IMR-90 (cell line): ENCODE measurements at places on chromosomes 6 and 20.
A peak's percentile ranks its signal among the peaks of the same experiment; 100 is the strongest.

- DNase-seq = no peak
Observed at GRCh38 chr6:105375797-105376196, 27.1 kb downstream of the PREP start.

GRCh38 chr6:3911614-3912336 is 62.6 kb downstream of the FAM50B start:
- DNase-seq = peak; percentile 92

- DNase-seq = peak; percentile 10
Observed at GRCh38 chr6:52284131-52284459, 447 bp downstream of the MCM3 start.

DNA sequence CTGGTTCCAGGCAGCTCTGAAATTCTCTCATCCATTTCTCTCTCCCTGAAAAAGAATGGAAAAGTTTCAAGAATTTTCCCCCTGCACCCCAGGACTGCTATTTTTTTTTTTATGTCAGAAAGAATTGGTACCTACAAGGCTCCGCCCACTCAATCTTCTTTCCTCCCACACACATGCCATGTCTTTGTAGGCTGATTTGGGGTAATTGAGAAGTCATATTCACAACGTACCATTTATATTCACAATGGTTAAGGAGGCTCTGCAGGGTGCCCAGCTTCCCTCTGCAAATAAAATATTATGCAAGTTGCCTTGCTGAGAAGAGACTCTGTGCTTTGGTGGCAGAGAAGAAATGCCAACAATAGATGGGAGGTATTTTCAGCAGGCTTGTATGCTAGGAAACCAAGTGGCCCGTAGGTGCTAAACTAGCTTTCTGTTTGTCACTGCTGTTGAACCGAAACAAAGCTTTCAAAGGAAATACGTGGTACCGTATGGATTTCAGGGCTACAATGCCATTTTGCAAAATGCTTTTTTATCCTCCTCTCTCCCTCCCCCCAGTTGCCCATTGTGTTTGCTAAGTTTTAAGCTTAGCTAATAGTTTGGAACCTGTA is 150.0 kb downstream of the PHACTR1 start:
- no peak for DNase-seq

- DNase-seq = peak; percentile 49
Observed at GRCh38 chr6:148700741-148701311, 46.0 kb upstream of the UST start.

- peak; percentile 14 for DNase-seq
Observed at GRCh38 chr20:49893242-49894072, 21.9 kb downstream of the SPATA2 start.

GRCh38 chr20:34637245-34638038 is 39.5 kb downstream of the PIGU start:
- peak; percentile 80 for DNase-seq

GRCh38 chr6:90286884-90287488 is 9.7 kb downstream of the BACH2 start:
- peak; percentile 20 for DNase-seq

- DNase-seq = no peak
Observed at GRCh38 chr6:112266331-112266730, 12.0 kb upstream of the LAMA4 start.

DNA sequence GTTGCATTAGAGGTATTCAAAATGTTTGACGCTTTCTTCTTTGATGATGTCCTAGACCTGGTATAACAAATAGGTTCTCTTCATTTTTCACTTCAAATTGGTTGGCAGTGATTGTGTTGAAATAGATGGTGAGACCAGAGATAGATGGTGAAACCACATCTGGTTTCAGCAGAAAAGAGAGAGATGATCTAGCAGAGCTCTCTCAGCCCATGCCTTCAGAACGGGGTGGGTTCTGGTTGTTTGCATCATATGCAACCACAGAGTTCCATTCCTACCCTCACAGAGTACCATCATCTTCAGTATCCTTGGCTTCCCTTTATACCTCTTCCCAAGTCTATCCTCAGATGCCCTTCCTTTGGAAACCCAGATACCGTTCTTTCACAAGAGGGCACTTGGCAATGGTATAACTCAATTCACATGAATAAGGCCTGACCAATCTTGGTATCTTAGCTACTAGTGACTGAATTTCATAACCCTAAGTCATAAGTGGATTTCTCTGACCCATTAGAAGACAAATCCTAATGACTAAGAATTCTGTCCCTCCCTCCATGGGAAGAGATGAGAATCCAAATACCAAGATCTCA is 93.7 kb downstream of the UBE3D start:
- DNase-seq = no peak

DNA sequence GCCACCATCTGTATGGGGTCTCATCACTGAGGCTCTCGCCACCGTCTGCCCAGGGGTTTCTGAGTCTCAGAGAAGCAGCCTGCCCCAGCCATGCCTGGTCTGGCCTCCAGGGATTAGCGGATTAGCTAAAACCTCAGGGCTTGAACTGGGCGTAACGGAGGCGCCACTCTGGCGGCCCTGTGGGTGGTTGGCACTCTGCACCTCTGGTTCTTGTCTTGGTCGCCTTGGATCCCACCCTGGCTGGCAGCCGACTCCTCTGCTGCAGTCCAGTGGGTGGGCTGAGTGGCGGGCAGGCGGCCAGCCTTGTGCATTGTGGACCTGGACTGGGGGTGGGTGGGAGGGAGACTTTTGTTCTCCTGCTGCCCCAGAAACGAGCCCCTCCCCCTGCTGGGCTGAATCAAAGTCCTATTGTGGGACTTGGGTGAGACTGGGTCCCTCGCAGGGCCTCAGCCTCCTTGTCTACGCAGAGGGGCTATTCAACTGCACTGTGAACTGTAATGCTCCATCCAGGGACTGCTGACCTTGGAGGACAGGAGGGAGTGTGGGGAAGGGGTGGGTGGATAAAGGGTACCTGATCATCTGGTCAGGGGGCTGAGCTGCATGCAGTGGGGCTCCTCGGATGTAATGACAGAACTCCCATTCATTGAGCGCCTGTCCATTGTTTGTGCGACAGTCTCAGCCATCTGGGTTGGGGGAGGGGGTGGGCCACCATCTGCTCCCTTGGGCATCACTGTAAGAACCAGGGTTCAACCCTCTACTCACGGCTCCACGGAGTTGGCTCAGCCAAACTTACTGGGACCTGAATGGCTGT is 23.9 kb downstream of the SUN5 start:
- DNase-seq = no peak

DNA sequence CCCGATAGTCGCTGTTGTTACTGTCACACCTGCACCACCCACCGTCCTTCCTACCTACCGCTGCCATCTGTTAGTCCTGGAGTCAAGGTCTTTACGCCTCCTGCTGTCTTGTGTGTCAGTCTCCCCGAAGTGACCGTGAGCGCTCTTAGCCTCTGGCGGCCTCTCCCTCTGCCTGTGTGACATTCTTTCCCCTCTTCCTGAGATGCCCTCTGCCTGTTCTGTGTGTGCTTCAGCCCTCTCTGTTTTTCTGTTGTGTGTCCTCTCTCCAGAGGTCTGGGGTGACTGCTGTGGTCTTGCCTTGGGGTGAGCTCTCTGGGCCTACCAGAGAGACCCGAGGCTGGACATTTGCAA is 54.9 kb downstream of the TCP11 start:
- DNase-seq = no peak

- DNase-seq = no peak
Observed at GRCh38 chr20:3744806-3745685, 12.6 kb downstream of the HSPA12B start.
